ENCODE measurements at places on chromosomes 16 and 17. TPM values are rescaled to one million over a fixed set of nuclear protein-coding genes. Genes with fewer than 3 reads are reported as not detected.

The LGALS9B gene
- not detected for total RNA-seq

The PPM1E gene
- 0.55 TPM for total RNA-seq

The MYH1 gene
- not detected for total RNA-seq

The RGS11 gene
- total RNA-seq, result 4.2 TPM

The CTRB2 gene
- not detected for total RNA-seq

The PFN1 gene
- 788 TPM for total RNA-seq

The KRTAP16-1 gene
- total RNA-seq, result not detected

The OR2C1 gene
- 0.25 TPM for total RNA-seq

The KRTAP4-6 gene
- total RNA-seq, result not detected

The CD300LB gene
- not detected for total RNA-seq

The ZNF469 gene
- total RNA-seq, result 1.4 TPM

The KRTAP17-1 gene
- total RNA-seq, result 0.12 TPM

The SLC38A8 gene
- total RNA-seq, result not detected

The ZNF594 gene
- total RNA-seq, result 9.7 TPM

The CCL1 gene
- not detected for total RNA-seq

The HMOX2 gene
- 58.1 TPM for total RNA-seq

The EPOP gene
- 0.55 TPM for total RNA-seq

The SLC38A10 gene
- total RNA-seq, result 117 TPM

The CMTM1 gene
- total RNA-seq, result 1.2 TPM

The FA2H gene
- total RNA-seq, result not detected

The CACNA1H gene
- 22.6 TPM for total RNA-seq

The CLEC18B gene
- 0.33 TPM for total RNA-seq

The CISD3 gene
- total RNA-seq, result 2.7 TPM

The TSPOAP1 gene
- 4.0 TPM for total RNA-seq

The CPNE7 gene
- total RNA-seq, result 27.7 TPM

The TBC1D3E gene
- total RNA-seq, result not detected

The GAST gene
- total RNA-seq, result not detected

The KRT14 gene
- not detected for total RNA-seq

The BORCS6 gene
- total RNA-seq, result 14.9 TPM

The PPL gene
- 0.75 TPM for total RNA-seq

The CA7 gene
- not detected for total RNA-seq

The GPR179 gene
- under 0.01 TPM for total RNA-seq

The USH1G gene
- total RNA-seq, result under 0.01 TPM

The SLC13A2 gene
- not detected for total RNA-seq

The CDH1 gene
- total RNA-seq, result not detected

The SLFN14 gene
- not detected for total RNA-seq

The ABCA10 gene
- total RNA-seq, result 0.44 TPM

The KRT12 gene
- not detected for total RNA-seq

The TRPV3 gene
- 1.00 TPM for total RNA-seq

The KRT17 gene
- 1.00 TPM for total RNA-seq

The HSBP1 gene
- 25.1 TPM for total RNA-seq

The NUPR1 gene
- total RNA-seq, result 30.9 TPM

The TBC1D3K gene
- not detected for total RNA-seq

The ALOX15B gene
- total RNA-seq, result not detected

The ENO3 gene
- 1.8 TPM for total RNA-seq

The SEC14L5 gene
- total RNA-seq, result under 0.01 TPM

The TNFRSF13B gene
- not detected for total RNA-seq

The CES4A gene
- total RNA-seq, result 1.00 TPM

The MYH13 gene
- not detected for total RNA-seq

The SLC4A1 gene
- total RNA-seq, result not detected

Data from uterine smooth muscle cell (primary cell).